ENCODE measurements at places on chromosomes 3 and 15.

DNA sequence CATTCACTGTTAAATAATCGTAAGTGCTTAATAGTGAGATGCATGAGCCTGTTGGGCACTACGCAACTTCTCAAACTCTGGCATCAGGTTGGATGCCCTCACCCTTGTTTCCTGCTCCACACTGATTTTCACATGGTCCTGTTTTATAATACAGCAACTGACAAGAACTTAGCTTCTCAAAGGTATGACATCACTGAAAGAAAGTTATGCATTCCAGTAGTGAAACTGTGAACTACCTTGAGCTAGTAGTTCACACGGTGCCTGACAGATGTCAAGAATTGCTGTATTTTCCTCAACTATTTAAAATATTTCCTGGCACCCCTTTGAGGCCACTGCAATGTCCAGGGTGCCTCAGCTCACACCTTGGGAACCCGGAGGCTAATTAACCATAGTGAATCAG is 327.5 kb downstream of the RORA start:
- no peak for DNase-seq

DNA sequence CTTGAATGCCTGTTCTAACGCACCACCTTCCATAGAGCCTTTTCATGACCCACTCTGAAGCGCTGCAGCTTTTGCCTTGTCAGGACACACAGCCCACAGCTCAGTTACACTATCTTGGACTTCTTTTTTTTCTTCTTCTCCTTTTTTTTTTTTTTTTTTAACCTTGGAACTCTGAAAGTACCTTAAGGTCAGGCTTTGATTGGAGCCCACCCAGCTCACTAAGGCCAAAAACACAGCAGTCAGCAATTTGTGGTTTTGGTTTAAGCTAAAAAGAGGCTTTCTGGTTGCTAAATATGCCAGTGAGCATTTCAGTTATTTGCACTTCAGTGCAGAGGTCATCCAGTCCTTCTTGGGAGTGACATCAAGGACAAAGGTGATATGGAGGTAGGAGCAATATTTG is 1.7 kb downstream of the SLC25A20 start:
- DNase-seq, result no peak

GRCh38 chr3:66144568-66145407 is 76.0 kb upstream of the SLC25A26 start:
- DNase-seq, result no peak

DNA sequence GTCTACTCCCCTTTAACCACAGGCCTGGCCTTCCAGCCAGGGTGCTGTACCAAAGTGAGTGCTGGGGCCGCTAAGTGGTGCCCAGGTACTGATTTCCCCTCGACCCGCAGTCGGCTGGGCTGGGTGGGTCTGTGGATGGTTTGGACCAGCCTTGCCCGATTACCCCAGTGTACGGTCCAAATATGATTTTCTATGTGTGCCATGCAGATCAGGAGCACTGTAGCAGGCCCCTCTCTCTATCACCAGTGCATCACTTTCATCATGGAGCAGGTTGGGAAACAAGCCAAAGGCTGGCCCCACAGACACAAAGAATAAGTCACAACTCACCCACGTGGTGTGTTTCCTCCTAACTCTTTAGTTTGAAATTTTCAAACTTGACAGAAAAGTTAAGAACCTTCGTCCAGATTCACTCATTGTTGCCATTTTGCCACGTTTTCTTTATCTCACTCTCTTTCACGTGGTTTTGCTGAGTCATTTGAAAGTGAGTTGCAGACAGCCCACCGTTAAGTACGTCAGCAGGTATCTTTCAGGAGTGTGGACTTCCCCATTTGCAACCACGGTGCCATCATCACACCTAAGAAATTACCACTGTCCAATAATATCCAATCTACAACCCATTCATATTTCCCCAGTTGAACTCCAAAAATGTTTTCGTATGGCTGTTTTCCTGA is 37.0 kb downstream of the ZNF710 start:
- DNase-seq, result no peak

DNA sequence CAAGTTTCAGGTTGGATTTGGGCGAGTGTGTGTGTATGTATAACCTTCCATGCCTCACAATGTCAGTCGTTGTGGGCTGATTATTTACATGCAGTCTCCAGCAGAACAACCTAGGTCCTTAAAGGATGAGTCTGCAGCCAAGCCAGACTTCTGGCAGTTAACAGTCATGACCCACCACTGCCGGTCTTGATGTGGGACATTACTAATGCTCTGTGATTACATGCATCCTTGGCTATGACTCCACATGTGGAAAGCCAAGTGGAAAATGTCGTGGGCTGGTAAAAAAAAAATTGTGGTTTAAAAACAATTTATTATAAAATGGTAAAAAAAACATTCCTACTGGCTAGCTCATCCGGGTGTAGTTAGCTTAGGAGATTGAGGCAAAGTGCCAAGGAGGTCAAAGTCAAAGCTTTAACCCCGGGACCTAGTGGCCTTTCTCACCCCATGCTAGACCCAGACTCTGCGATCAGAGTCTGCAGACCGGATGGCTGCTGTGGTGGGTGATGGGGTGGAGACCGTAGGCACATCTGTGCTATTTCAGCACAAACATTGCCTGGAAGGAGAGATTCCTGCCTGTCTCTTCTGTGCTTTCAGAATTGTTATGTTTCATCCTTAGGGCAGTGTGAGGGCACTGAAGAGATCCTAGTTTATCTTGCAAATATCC is 6.8 kb downstream of the RARRES1 start:
- no peak for DNase-seq

DNA sequence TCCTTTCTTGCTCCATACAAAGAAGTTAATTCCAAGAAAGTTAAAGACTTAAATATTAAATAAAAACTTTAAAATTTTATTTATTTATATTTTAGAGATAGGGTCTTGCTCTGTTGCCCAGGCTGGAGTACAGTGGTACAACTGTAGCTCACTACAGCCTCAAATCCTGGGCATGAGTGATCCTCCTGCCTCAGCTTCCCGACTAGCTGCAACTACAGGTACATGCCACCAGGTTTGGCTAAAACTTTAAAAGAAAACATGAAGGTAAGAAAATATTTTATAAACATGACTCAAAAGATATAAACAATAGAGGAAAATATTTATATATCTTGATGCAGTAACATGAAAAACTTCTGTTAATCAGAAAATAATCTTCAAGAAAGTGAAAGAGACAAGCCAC is 33.2 kb downstream of the ADIPOQ start:
- no peak for DNase-seq

GRCh38 chr3:73796382-73796781 is 171.6 kb upstream of the PDZRN3 start:
- no peak for DNase-seq

DNA sequence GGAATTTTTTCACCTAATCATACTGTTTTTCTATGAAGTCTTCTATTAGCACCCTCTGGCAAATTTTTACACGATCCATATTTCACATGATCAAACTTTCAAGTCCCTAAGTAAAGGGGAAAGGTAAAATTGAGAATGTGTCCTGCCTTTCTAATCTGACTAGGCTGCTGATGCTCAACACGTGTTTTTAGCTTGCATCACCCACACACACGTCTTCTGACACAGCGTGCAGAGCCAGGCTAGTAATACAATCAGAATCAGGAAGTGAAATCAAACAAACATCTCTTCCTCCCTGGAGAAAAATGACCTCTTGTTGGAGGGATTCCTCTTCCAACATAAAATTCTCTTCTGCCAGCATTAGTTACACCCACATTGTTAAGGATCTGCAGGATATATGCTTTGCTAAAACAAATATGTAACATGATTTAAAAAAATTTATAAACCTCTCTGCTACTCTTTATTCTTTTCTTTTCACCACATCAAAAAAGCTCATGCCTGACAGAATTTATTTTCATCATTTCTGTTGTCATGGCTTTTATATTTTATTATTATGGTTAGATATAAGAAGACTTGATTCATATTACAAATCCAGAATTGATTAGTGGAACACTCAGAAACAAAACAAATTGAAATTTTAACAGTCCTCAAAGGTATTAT is 122.4 kb downstream of the RAP2B start:
- peak; percentile 81 for DNase-seq

- no peak for DNase-seq
These were observed 66.3 kb downstream of the GTPBP8 start for GRCh38 chr3:113057117-113057516.

GRCh38 chr15:78092261-78093041 is at the start of gene SH2D7:
Gene SH2D7, plus strand, starts transcription at chr15:78092561. Its CDS starts 24 bp downstream, at chr15:78092585.
- DNase-seq, result no peak

- DNase-seq, result peak; percentile 58
These were observed 60.0 kb upstream of the SYN2 start for GRCh38 chr3:11944052-11944673.

- DNase-seq, result peak; percentile 44
These were observed 1.4 kb downstream of the MORF4L1 start for GRCh38 chr15:78873793-78874765.

DNA sequence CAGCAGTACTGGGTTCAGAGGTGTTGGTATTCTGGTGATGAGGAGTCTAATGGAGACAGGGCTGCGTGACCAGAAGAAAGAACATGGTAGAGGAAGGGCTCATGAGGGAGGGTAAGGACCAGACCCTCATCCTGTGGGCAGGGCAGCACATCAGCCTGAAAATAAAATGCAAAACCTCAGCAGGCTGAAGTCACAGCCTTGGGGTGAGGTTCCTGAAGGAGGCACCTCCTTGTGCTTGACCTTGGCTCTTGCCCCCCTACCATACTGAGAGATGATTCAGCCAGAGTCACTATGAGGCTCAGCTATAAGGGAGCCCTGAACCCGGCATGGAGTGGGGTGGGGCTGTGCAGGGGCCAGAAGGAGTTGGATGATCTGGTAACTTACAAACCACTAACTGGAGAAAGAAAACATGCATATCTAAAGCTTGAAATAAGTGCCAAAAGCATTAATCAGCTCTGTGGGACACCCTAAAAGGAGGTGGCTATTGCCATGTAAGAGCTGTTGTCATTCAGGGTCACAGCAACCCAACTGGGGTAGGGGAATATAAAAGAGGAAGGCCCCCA is 60.2 kb downstream of the CORO2B start:
- DNase-seq, result no peak

DNA sequence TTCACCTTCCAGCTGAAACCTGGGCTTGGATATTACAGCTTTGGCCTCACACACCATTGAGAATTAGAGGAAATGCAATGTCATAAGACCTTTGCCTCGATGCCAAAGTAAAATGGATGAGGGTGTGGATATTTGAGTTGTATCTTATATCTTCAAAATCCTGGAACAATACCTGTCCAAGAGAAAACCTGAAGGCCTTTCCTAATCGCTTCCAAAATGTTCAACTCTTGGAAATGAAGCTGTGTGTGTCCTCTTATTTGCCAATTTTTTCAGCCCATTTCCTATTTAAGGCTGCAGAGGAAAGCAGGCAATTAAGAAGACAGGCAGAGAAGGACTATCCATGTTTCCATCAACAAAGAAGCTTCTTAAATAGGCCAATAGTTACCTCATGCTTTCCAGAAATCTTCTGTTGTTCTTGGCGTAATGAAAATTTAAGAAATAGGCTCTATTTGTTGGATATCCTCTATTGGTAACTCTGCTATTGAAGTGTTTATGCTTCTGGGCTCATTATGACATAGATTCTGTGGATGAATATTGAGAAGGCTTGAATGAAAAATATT is 99.5 kb upstream of the ZBTB20 start:
- no peak for DNase-seq

DNA sequence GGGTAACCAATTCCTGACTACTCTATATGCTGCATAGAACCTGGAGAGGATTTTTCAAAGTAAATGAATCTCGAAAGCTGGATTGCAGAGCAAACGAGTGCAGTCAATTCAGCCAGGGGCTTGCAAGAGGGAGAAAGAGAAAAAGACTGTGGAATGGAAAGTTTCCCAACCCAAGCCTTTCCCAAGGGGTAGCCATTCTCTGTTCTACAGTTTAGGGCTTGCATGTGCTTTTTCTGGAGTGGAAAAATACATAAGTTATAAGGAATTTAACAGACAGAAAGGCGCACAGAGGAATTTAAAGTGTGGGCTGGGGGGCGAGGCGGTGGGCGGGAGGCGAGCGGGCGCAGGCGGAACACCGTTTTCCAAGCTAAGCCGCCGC is 511 bp upstream of the RARB start:
- DNase-seq, result peak; percentile 3

DNA sequence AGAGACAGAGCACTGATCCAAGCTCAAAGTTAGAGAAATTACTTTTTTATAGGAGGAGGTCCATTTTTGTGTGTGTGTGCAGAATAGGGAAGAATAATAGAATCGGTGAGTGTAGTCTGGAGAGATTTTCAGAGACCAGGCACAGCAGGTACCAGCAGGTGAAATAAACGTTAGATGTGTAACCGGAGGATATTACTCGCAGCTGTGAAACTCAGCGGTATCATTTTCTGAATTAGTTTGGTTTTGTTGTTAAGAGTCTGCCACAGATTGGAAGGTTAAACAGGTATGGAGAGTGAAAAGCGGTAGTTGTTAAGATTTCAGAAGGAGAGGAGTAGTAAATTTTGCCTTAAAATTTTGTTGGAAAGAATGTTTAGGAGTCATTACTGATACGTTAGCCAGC is 69.9 kb downstream of the RGMA start:
- DNase-seq, result no peak

- no peak for DNase-seq
These were observed 407.4 kb downstream of the RSL24D1 start for GRCh38 chr15:54789376-54789775.

- no peak for DNase-seq
These were observed 13.0 kb downstream of the THBS1 start for GRCh38 chr15:39593656-39594445.

DNA sequence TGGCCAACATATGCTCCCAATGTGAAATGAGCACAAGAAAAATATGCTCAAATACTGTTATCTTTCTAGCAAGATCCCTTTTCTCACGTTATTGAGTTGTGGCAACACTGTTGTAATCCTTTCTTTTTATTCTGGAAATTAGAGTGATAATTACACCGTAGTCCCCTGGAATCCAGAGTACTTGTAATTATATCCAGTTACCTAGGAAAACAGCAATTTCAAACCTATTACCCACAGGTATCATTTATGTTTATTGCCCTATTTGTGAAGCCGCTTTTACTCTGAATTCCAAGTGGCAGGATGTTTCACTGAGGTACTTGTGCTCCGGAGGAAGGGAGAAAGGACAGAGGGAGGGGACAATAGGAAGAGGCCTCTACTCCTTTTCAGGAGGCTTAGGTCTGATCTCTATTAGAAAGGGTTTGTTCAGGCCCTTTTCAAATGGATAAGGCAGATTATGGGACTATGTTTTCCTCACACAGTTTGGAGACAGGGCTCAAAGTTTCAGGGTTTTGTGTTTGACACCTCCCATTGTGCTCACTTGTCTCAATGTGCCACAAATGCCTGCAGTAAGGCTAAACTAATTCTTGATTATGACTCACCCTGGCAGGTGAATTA is 646.6 kb downstream of the TUSC7 start:
- peak; percentile 8 for DNase-seq

- DNase-seq, result no peak
These were observed 879 bp upstream of the PDHB start for GRCh38 chr3:58434511-58434910.

All from DMS53 (cell line).